ENCODE measurements at places on chromosomes 11 and 22.

- DNase-seq = no peak
These were observed 55.7 kb upstream of the PICALM start for GRCh38 chr11:86124251-86125233.

DNA sequence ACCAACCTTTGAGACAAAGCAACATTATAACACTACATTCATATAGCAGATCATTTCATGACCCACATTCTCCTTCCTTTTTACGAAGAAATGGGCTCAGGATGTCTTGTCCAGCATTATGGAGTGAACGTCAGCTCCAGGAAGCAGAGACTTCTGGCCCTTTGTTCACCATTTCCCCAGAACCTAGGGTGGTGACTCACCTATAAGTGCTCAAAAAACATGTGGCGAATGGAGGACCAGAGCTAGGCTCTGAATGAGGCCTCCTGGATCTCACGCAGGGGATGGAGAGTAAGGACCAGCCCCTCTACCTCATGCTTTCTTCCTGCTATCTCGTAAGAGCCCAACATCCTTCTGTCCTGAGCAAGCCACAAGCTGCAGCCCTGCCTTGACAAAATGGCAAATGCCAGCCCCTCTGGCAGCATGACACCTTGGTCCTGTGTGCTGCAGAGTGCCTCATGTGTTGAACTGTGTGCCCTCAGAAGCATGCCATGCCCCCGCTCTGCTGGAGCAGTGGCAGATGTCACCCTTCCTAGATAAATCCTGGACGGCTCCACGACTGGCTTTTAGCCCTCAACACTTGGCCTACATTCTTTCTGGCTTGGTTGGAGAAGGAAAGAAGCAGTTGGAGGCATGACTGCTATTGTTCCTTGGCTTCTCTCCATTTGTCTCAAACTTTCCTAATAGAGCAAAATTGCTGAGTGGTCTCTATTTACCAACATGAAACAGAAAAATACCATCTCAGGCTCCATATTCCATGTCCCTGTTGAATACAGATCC, 6.5 kb upstream of the ST3GAL4 start:
- no peak for DNase-seq

DNA sequence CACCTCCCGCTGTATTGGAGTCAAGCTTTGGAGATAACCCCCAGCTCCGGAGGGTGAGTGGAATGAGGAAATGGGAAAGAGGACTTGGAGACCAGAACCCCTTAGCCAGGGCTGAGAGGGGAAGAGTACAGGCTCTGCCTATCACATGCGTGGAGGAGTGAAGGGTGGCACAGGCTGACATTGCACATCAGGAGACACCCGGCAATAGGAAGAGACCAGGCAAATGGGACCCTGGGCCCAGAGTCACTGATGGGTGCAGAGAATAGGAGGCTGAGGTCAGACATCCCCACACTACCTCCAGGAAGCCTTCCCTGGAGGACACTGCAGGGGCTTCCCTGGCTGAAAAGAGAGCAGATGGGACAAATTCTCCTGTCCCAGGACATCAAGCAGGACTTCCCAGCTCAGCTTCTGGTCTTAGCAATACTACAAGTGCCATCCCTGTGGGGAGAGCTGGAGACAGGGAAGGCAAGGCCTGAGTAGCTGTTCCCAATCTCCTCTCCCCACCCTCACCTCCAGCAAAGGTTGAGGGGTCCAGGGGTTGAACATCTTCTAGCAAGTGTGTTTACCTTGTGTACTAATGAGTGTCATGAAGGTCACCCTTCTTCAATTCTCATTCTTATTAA, 160.7 kb downstream of the BUD13 start:
- no peak for DNase-seq

- DNase-seq = no peak
These were observed 8.8 kb downstream of the TRAF6 start for GRCh38 chr11:36501236-36501635.

DNA sequence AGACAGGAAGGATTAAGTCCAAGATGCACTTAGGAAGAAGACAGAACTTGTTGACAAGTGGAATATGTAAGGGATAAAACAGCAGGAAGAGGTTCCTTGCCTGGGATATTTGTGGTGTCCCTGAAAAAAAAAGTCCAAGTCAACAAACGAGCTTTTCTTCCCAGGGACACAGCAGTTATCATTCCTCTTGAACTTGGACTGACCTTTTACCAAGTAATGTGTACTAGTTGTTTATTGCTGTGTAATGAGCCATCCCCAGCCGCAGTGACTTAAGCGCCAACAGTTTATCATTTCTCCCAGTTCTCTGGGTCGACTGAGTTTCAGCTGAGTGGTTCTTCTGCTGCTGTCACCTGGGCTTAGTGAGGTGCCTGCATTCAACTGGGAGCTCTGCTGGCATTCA, 37.0 kb downstream of the KREMEN1 start:
- DNase-seq = no peak

All from CD4-positive, alpha-beta T cell treated with Interleukin-17A for 1 hour (primary cell).